Left ventricle myocardium superior (tissue), 1 donor: ENCODE measurements at places on chromosomes 7 and 10.
A peak's percentile ranks its signal among the peaks of the same experiment; 100 is the strongest.

GRCh38 chr10:48648172-48648942, 36.3 kb upstream of the WDFY4 start:
- no peak for DNase-seq

DNA sequence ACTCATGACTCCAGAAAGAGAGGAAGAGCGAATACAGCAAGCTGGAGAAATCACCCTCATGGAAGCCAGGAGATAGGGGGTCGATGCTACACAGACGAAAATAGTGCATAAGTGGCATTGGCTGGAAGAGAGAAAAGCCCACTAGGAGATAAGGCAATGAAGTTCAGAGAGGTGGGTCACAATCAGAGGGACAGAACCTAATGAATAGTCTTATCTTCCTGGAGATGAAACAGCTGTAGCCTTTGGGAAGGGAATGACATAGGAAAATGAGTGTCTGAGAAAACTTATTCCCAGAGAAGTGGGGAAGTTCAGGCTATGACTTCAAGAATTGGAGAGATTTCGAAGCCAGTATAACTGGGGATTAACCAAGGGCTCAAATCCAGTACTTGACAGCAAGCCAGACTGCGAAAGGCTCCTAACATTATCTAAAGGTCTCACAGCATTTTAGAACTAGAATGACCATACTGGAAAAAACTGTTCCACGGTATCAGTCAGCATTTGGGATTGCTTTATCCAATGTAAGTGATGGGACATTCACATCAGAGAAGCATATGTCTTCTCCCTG, 211.1 kb downstream of the ZNF365 start:
- DNase-seq, result no peak

DNA sequence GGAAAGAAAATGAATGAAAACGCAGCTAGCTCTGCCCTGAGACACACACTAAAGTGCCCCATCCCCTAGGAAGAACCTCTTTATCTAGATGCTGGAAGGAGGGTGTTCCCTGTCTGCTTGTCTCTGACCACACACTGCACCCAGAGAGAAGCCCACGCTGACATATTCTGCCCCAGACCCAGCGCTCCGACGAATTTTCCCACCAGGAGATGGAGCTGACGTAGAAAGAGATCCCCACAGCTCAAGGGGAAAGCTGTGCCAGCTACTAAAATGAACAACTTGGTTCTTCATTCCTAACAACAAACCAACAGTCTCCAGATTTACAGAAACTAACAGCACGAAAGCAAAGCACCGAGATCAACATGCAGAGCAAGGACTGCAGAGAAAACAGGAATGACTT, 73.3 kb downstream of the KIAA1549 start:
- DNase-seq, result no peak

GRCh38 chr10:118974951-118975350, 54.6 kb upstream of the NANOS1 start:
- no peak for DNase-seq

GRCh38 chr7:159033956-159034355, 110.7 kb downstream of the VIPR2 start:
- no peak for DNase-seq

- no peak for DNase-seq
These were observed 3.6 kb upstream of the GPR146 start for GRCh38 chr7:1040790-1041189.

DNA sequence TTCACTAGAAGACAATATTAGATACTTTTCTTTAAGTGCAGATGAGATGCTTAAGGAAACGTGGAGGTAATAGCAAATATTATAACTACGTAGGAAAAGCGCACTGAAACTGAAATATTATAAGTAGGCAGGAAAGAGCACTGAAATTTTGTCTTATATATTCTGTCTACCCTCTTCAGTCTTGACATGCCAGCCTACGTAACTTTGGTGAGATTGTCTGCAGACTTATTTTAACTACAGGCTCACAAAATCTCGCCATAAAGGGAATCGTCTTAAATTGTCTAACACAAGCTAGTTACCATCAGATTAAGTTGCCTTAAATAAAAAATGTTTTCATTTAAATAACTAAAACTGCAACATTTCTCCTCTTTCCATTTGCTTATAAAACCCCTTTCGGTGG, 280.1 kb upstream of the PTER start:
- no peak for DNase-seq

- no peak for DNase-seq
These were observed 87.1 kb downstream of the DYNC1I1 start for GRCh38 chr7:95859429-95859828.

GRCh38 chr7:127214956-127215718, 37.6 kb downstream of the GRM8 start:
- no peak for DNase-seq

GRCh38 chr7:115096262-115096661, 174.4 kb downstream of the MDFIC start:
- no peak for DNase-seq

- DNase-seq, result no peak
These were observed 78.0 kb upstream of the GAD2 start for GRCh38 chr10:26138613-26139012.

DNA sequence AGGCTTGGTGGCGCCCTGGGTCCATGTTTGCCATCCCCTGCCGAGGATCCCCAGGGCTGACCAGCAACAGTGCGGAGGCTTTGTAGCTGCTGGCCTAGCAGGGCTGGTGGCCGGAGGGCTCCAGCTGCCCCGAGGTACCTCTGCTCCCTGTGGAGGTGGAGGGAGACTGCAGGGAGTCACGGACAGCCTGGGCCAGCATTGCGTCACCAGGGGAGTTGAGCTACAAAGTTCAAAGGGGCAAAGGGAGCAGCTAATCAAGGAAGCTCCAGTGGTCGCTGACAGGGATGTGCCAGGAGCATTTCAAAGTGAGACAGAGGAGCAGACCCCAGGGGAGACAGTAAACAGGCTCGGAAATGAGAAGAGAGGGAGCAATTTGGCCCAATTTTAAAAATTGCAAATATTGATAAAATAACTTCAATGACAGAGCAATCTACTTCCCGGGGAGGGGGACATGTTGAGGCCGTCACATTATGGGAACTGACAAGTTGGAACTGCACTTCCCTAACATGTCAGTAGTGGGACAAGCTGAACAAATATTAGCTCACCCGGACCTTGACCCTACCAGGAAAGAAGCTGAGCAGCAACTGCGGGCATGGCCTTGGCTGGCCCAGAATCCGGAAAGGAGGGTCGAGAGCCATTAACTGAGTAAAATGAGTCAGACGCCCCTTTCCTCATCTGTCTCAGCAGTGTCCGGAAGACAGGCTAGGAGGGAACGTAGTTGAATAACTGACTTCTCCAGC, 39.4 kb downstream of the BTBD16 start:
- DNase-seq, result no peak

- DNase-seq, result no peak
These were observed 255.0 kb upstream of the PHYHIPL start for GRCh38 chr10:58921421-58921855.

- DNase-seq, result no peak
These were observed 110.1 kb upstream of the GPR22 start for GRCh38 chr7:107359520-107360316.

GRCh38 chr10:37754538-37755323, 102.7 kb downstream of the ZNF248 start:
- DNase-seq, result no peak

- DNase-seq, result no peak
These were observed 34.3 kb downstream of the FAM204A start for GRCh38 chr10:118307859-118308258.

GRCh38 chr7:87028636-87029035, 30.8 kb downstream of the ELAPOR2 start:
- DNase-seq, result no peak

- no peak for DNase-seq
These were observed 70.5 kb upstream of the ADGRA1 start for GRCh38 chr10:133017203-133017601.

- DNase-seq, result no peak
These were observed 145.8 kb downstream of the AUTS2 start for GRCh38 chr7:69744026-69744425.

DNA sequence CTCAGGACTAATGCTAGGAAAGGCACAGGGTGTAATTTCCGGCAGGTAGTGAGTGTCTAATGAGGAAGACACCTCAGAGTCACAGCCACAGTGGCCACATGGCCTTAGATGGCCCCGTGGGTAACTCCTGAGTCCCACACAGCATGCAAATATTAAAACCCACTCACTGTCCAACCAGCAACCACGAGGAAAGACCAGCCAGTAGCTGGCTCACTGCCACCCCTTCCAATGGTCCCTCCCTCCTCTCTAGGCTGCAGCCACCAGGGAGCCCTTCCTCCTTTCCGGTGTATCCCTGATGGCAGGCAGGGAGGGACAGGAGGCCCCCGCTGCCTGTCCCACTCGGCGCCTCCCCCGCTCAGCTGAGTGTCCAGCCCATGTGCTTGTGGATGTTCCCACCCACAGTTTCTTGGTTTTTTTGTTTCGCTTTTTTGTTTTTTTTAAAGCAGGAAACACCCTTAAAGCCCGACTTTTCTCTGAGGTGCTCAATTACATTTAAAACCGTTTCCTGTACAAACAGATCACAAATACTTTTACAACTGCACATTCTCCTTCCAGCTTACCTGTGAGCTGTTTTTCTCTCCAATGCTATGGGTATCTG, 9.2 kb downstream of the BNIP3 start:
- peak; percentile 86 for DNase-seq
